Cardiac septum (tissue), 1 donor: ENCODE measurements at places on chromosomes 12 and 14.

- DNase-seq: no peak
These were observed 53.2 kb upstream of the PKP2 start for GRCh38 chr12:32949815-32950214.

- no peak for DNase-seq
These were observed 20.5 kb downstream of the SARNP start for GRCh38 chr12:55797068-55797467.

GRCh38 chr14:21467616-21468015 is 9.1 kb downstream of the RAB2B start:
- DNase-seq: no peak

DNA sequence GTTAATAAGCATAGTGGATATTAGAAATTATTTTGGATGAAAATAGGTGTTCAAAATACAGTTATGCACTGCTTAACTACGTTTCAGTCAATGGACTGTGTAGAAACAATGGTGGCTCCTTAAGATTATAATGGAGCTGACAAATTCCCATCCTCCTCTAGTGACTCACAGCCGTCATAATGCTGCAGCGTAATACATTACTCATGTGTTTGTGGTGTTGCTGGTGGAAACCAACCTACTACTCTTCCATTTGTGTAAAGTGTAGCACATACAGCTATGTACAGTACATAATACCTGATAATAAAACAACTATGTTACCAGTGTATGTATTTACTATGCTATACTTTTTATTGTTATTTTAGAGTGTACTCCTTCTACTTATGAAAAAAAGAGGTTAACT is 111.2 kb upstream of the TMCC3 start:
- no peak for DNase-seq

- DNase-seq: no peak
These were observed 44.6 kb upstream of the KITLG start for GRCh38 chr12:88624911-88625310.

DNA sequence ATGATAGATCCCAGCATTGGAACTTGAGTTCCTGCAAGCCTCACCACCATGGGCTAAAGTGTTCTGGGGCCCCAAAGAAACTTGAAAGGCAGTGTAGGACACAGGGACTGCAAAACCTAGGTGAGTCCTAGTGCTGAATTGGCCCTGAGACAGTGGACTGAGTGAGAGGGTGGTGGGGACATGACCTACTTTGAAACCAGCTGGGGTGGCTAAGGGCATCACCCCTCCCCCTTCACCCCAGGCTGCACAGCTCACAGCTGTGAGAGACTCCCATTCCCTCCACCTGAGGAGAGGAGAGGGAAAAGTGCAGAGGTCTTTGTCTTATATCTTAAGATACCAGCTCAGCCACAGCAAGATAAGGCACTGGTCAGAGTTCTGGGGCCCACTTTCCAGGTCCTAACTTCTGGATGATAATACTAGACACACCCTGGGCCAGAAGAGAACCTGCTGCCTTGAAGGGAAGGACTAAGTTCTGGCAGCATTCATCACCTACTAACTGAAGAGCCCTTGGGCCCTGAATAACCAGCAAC is 62.5 kb downstream of the MAPKAPK5 start:
- no peak for DNase-seq

- no peak for DNase-seq
These were observed 28.6 kb downstream of the EML1 start for GRCh38 chr14:99821519-99822508.

- no peak for DNase-seq
These were observed 35.5 kb downstream of the PDZRN4 start for GRCh38 chr12:41223600-41223999.

DNA sequence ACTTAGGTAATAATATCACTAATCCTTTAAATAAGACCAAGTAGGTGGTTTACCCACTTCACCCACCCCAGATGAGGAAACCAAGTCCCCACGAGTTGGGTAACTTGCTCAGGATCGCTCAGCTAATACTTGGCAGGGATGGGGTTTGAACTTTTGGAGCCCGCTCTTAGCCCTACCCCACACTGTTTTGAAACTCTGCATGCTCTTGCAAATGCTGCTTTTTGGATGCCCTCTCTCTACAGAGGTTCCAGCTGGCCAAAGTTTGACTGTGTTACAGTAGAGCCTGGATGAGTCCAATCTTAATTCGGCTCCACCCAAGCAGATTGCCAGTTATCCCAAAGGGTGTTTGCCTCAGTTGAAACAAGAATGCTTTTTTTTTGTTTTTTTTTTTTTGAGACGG is 6.8 kb downstream of the PLEKHG3 start:
- no peak for DNase-seq

- no peak for DNase-seq
These were observed 11.5 kb upstream of the LGMN start for GRCh38 chr14:92759679-92760523.

GRCh38 chr12:50282721-50283228 is 545 bp downstream of the LIMA1 start:
- no peak for DNase-seq

- no peak for DNase-seq
These were observed 15.0 kb upstream of the NXPH4 start for GRCh38 chr12:57201631-57202030.

DNA sequence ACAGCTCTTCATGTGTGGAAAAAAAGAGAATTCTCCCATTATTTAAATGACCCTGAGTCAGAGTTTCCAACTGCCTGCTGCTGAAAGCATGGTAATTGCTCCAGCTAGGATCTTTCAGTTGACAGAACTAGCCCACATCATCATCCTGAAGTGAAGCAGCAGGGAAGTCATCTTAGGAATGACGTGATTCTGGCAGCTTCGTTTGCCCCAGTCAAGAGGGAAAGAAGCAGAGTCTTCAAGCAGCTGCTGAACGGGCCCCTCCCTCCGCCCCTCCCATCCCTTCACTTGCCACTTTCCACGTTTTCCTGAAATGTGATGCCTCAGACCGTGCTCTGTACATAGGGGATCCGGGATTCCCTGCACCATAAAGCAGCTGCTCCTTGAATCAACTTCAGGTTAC is 455.0 kb upstream of the TMEM132C start:
- no peak for DNase-seq

- no peak for DNase-seq
These were observed 11.6 kb upstream of the SMCO2 start for GRCh38 chr12:27434673-27435565.

DNA sequence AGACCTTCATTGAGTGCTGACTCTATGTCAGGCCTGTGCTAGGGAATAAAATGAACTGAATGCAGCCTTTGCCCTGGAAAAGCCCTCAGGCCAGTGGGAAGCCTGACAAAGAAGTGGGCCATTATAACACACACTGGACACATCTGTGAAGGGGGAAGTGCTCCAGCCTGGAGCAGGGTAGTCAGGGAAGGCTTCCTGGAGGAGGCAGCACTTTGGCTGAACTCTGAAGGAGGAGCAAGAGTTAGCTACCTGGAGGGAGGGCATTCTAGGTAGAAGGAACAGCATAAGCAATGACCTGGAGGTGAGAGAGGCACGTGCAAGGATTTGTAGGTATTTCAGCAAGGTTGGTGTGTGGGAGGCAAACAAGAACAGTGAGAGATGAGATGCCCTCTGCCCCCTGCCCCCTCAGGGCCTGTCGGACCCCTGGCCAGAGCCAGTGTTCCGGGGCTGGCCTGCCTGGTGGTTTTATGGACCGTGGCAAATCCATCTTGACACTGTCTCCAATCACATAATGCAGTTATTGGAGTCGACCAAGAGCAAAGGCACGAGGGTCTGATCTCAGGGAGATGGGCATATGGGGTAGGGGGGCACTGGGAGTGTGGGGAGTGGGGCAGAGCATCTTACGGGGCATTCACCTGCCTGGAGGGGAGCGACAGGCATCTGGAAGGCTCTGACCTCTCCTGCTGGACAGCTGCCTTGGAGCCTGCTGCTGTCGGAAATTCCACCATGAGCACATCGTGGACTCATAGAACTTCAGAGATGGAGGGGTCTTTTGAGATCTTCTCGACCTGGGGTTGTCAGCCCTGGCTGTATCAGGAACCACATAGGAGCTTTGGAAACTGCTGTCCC is 2.7 kb upstream of the FAM222A start:
- no peak for DNase-seq

DNA sequence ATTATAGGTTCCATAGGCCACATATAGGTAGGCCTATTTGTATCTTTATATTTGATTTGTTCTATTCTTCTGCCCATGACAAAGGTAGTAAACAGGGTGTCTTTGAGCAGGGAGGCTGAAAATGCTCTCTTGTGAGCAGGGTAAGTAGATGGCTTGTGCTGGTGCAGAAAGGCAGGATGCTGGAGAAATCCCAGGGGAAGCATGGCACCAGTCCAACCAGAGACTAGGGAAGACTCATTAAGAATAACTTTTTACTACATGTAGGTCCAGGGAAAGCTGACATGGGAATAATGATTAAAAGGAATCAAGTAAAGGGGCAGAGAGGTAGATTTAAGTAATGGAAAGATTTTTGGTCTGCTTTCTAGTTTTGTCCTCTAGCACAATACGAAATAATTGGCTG is 245.0 kb downstream of the RGS6 start:
- no peak for DNase-seq

GRCh38 chr14:75976826-75977581 is 4.8 kb downstream of the TGFB3 start:
- no peak for DNase-seq

GRCh38 chr12:50613463-50613862 is 108.7 kb downstream of the DIP2B start:
- DNase-seq: no peak

DNA sequence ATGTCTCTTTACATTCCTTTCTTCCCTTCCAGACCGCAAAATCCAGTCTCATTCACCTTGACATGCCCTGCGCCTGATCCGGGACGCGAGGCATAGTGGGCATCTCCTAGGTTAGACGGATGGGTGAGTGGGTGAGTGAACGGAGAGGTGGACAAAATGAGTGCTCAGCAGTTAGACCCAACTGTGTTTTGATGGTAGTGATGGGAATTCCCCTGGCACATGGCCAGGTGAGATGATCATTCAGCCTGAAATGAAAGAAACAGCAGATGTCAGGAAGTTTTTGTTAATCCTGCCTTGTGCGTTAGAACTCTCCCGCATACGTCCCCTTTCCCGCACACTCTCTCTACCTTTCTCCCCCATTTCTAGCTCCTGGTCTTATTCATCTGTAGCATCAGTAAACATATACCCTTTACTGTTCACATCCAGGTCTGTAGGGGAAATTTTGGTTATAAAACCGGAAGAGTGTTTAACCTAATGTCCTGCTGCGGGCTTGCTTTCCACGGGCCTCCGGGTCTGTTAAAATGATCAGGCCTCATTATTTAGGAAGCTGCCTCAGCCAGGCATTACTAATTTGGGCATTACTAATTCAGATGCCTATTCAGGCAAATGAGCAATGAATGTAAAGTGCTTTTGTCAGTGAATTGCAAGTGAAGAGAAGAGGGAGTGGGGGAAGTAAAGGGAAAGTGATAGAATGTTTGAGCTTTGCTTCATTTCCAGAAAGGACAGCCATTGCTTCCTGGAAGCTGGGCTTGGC is 172.8 kb downstream of the ETV6 start:
- no peak for DNase-seq
